Stimulated activated CD8-positive, alpha-beta memory T cell treated with anti-CD3 and anti-CD28 coated beads, Interleukin-15, amount 100 ng/mL, for 4 hours (primary cell): ENCODE measurements at places on chromosomes 4 and X.

- no peak for DNase-seq
These were observed 11.9 kb downstream of the ZBTB49 start for GRCh38 chr4:4302001-4302400.

DNA sequence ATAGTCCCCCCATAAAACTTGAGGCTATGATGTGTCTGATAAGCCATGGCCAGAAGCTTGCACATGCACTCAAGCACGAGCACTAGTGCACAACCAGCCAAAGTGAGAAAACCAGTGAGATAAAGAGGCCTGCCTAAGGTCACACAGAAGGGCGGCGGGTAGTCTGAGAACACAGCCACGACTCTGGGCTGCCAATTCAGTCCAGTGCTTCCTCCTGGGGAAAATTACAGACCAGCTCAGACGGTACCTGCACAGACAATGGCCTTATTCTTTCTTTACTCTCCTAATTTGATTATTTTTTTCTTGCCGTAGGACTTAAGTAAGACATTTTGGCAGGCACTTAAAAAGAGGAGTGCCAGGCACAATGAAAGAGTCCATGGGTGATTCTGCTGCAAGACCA, 533.2 kb upstream of the FAT1 start:
- no peak for DNase-seq

- DNase-seq: no peak
These were observed 632.3 kb downstream of the PDHA2 start for GRCh38 chr4:96471956-96472867.

GRCh38 chr4:111797455-111798163, 347.6 kb upstream of the FAM241A start:
- DNase-seq: no peak

GRCh38 chr4:139802931-139803330, 137.3 kb downstream of the MGST2 start:
- DNase-seq: no peak

DNA sequence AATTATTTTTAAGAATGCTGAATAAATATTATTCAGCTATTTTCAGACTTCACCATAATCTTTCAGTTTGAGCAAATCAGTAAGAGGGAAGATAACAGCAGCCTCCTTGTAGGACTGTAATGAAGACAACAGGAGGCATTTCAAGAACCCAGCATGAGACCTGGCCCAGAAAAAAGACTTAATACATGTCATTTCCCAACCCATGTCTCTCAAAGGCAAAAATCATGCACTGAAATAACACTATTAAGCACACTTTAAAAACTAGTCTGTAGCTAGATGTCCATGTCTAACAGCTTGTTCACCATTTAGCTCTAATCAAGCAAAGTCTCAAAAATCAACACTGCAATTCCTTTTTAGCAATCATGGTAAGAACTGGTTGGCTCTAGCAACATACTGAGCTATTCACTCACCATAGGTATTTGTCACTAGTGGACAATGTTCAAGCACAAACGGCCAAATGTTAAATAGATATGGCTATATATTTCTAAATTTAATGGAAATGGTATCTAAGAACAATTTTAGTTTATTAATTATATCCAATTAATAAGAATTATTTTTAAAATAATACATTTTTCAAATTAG, 109.9 kb downstream of the WDFY3 start:
- no peak for DNase-seq

- no peak for DNase-seq
These were observed 369.4 kb upstream of the CNKSR2 start for GRCh38 chrX:21004835-21005234.

GRCh38 chr4:18021470-18021719, 160 bp downstream of the LCORL start:
- DNase-seq: no peak

DNA sequence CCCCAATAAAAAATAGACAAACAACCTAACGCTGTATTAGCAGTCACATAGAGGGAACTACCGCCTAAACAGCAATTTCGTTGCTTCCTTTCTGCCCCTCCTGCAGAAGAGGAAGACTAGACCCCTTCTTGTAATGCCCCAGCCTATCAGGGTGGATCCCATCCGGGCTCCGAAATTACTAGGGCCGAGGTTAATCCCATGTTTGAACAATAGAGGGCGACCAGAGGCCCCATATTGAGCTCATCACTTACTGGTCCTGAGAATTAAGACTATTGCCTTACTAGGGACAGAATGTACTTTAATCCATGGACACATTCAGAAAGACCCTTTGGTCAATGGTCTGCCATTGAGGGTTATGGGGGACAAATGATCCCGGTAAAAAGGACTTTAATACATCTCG, 11.8 kb upstream of the ZNF630 start:
- no peak for DNase-seq

DNA sequence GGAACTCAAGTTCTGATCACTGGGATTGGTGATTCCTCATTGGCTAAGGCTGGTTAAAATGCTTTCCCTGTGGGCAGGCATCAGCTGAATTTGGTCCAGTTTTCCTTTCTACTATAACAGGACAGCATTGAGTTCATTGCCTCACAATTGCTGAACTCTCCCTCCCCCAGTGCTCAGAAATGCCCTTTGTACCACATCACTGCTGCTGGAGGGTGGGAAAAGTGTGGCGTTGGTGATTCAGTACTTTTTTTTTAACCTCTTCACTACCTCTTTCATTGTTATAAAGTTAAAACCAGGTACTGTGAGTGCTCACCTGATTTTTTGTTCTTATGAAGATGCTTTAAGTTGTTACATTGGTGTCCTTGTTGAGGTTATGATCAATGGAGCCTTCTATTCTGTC, 69.3 kb upstream of the IL2 start:
- DNase-seq: no peak

DNA sequence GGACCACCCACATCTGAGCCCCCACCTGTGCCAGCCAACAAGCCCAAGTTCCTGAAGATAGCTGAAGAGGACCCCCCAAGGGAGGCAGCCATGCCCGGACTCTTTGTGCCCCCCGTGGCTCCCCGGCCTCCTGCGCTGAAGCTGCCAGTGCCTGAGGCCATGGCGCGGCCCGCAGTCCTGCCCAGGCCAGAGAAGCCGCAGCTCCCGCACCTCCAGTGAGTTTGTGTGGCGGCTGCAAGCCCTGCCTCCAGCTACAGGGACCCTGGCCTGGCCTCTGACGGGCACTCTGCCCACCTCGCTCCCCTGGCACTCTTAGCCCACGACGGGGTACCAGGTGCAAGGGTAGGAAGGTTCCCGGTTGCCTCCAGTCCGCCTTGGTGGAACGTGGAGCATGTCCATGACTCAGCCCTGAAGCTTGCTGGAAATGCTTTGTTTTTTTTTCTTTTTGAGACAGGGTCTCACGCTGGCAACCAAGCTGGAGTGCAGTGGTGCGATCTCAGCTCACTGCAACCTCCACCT, 13.7 kb upstream of the ADD1 start:
- no peak for DNase-seq

DNA sequence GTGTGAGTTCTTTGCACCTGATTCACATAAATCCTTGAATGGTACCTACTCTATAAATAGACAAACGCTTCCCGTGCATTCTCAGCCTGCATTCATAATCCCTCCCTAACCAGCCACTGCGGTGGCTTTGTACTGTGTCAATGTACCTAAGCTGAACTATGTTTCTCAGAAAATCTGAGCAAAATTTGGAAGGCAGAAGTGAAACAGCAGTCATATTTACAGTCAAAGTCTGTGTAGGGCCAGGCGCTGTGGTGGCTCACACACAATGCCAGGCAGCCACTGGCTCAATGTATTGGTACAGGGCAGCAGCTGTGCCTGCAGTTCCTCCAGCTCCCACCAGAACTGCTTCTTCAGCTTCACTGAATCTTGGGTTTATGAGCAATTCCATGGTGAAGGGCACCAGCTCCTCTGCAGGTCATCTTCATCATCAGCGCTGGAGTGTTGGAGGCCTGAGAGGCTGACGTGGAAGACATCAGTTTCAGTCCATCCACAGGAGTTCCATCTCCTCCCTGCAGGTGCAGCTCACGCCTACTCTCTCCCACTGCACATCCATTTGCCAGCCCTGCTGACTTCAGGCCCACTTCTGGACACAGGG, 32.3 kb upstream of the IRF2 start:
- DNase-seq: no peak

DNA sequence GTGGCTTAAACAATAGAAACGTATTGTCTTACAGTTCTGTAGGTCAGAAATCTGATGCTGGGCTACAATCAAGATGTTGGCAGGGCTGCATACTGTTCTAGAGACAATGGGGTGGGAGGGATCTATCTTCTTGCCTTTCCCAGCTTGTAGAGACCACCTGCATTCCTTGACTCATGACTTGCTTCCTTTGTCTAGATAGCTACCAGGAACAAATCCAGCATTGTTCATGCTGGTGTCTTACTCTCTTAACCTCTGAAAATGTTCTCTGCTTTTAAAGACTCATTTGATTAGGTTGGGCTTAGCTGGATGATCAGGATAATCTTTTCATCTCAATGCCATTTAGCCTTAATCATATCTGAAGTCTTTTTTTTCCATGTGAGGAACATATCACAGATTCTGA, 169.0 kb downstream of the ZNF330 start:
- no peak for DNase-seq

DNA sequence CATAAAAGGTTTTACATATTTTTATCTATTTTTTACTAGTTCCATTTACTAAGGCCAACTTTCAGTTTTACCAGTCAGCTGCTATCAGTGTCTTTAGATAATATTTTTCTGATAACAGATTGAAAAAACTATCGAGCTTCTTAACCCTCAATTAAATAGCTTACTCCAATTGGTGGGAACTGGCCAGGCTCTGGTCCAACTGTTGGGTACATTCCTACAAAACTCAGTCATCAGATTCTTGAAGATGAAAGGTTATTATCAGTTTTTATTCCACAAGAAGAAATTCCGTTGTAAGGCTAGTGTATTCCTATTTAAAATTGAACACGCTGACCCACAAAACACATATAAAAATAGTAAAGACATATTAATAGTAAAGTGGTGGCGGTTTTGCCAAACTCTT, 346.2 kb downstream of the MAPK10 start:
- no peak for DNase-seq

- no peak for DNase-seq
These were observed 97.5 kb downstream of the SNCA start for GRCh38 chr4:89739311-89739988.

- no peak for DNase-seq
These were observed 153.8 kb upstream of the KLF3 start for GRCh38 chr4:38510201-38510600.

GRCh38 chr4:124307143-124307542, 405.4 kb downstream of the ANKRD50 start:
- DNase-seq: no peak

- no peak for DNase-seq
These were observed 115.2 kb upstream of the BMPR1B start for GRCh38 chr4:94642561-94642866.

DNA sequence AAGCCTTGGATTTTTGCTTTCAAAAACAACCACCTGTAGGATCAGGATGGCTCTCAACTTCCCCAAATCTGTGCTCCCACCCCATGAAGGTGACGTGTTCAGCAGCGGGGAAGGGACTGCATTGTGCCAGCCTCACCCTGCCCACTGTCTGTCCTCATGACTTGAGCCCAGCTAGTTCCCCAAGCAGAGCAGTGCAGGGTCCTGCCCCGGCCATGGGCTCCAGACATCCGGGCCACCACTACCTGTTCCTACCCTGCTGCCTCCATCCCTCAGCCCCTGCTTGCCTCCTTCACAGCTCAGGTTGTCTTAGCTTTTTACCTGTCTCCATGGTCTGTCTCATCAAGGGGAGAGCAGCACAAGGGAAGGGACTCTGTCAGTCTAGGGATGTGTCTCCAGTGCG, 11.4 kb upstream of the MAP9 start:
- no peak for DNase-seq
